ENCODE measurements at places on chromosomes 11 and 22.

GRCh38 chr22:42805016-42805997 lies 51.8 kb downstream of the ARFGAP3 start:
- DNase-seq: no peak

- DNase-seq: no peak
These were observed 94.8 kb downstream of the TENM4 start for GRCh38 chr11:79346021-79346420.

DNA sequence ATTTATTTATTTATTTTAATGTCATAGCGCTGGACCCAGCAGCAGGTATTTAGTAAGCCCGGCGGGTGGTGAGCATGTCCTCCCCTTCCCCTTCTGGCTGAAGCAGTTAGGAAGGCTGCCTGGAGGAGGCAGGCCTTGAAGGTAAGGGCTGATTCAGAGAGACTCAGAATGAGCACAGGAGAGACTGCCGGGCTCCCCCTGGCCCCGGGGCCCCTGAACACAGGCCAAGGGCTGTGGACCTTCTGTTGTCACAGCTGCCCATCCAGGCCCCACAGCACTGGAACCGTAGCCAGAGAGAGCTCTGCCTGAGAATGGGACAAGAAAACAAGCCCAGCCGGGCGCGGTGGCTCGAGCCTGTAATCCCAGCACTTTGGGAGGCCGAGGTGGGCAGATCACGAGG lies 52.8 kb downstream of the KCNJ4 start:
- DNase-seq: no peak

DNA sequence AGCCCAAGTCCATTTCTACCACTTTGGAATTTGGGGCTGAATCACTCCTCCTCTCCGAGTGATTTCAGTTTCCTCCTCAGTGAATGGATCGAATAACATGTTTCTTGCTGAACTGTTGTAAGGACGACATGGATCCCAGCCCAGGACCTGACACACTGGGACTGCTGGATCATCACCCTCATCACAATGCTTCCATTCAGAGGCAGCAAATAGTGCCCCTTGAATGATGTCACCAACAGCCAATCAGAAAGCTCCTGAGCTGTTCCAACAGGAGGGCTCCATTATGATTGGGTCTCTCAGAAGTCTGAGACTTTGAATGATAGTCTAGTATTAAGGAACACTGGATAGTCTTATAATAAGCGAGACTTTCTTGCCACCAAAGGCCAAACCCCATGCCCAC lies 158.9 kb downstream of the MYO18B start:
- DNase-seq: no peak

DNA sequence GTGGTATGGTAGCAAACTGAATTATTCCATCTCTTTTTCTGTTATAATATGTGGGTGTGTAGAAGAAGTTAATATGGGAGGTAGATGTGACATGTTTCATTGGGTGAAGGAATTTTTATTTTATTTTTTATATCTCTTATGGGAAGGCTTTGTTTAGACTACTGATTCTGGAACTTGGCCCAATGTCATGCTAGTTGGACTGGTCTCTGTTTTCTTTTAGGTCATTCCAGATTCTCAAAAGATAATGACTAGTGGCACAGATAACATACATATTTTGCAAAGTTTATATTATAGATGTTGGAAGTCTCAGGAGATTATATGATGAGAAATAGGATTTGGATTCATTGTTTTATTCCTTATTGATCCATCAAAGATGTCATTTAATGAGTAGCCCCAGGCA lies 1.3 kb upstream of the OOSP3 start:
- DNase-seq: no peak

DNA sequence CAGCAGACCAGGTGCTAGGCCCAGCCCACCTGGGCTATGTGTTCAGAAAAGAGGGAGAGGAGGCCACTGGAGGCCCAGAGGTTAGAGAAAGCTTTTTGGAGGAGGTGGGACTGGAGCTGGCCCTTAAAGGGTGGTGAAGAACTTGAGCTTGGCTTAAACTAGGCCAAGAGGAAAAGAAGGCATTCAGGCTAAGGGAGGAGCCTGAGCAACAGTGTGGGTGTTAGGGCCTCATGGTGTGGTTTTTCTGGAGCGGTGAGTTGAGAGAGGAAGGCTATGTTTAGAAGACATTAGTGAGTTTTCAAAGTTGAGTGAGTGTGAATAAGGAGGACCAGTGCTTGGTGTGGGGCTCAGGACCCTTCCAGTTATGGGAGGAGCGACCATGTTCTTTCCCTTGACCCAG lies 6.2 kb downstream of the TAF6L start:
- DNase-seq: no peak

- no peak for DNase-seq
These were observed 5.7 kb downstream of the HSD17B12 start for GRCh38 chr11:43686207-43686606.

GRCh38 chr11:122146475-122146874 lies 30.5 kb upstream of the BLID start:
- DNase-seq: no peak
